ENCODE measurements at places on chromosomes 3 and 15.

- no peak for ATAC-seq
These were observed 60.1 kb downstream of the IQSEC1 start for GRCh38 chr3:13013151-13013561.

DNA sequence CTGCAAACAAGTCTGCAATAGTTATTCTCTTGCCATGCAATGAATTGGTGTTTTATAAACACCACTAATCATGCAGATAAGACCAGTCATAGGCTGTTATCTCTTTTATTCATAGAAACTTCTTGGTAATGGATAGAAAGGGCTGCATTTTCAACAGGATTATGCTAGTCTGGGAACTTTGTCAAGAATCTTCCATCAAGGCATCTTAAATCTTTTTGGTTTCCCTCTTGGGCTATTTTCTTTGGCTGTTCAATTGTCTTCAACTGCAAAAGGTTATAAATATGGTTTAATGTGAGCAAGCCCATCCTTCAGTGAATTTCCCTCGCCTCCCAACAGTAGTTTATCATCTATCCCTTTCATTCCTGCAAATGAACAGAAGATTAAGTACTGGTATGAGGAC lies 59.0 kb upstream of the MINAR1 start:
- ATAC-seq = no peak

DNA sequence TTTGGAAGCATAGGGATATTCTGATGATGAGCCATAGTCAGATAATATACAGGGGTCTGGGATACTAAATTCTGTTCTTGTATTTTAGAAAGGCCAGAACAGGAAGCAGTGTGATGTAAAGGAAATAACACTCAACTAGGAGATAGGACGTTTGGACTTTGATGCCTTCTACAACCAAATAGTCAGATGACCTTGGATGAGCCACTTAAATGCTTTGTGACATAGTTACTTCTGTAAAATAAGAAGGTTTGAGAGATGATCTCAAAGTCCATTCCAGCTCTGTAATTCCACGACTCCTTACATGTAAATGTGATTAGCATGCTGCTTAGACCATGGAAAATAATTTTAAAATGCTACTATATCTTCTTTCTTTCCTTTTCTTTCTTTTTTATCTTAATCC lies 29.5 kb upstream of the CCDC54 start:
- ATAC-seq = no peak

DNA sequence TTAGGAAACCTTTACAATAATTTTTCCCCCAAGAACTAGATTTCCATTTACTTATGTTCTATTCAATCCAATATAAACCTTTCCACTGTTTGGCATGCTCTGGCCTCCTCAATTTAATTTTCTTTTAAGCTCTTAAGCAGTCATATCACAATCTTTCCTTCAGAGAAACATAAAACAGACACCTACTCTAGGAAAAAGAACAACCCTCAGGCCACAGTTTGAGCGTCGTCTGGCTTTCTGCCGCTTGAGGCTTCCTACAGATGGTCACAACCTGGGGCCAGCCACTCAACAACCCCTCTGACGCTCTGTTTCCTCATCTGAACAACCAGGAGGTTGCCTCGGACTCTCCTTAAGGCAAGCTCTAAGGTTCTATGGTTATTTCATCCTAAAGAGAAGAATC lies 143.3 kb downstream of the ADAMTS17 start:
- no peak for ATAC-seq

- no peak for ATAC-seq
These were observed 68.7 kb downstream of the AP4E1 start for GRCh38 chr15:50977162-50977561.

DNA sequence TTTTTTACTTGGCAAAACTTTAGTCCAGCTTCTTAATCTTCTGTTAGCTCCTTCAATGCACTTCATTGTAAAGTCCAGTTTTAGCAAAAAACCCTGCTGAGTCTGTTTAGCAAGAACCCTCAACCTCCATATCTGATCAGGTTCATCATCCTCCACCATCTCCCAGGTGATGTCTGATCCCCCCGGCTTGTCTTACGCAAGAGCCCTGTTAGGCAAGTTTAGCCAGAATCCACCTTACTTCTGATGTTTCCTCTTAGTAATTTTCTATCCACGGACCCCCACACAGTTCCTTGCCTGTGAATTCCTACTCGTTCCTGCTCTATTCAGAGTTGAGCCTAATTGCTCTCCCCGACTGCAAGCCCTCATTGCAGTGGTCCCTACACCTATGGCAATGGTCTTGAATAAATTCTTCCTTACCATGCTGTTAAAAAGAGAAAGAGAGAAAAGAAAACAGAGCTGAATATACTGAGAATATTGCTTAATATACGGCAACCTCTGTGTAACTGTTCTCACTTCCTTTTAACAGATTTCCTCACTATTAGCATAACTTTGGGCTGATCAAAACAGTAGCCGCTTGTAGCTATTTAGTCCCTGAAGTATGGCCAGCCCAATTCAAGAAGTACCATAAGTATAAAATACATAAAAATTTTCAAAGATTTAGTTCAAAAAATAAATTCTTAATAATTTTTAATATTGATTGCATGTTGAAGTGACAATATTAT lies 78.7 kb upstream of the MME start:
- ATAC-seq = no peak

DNA sequence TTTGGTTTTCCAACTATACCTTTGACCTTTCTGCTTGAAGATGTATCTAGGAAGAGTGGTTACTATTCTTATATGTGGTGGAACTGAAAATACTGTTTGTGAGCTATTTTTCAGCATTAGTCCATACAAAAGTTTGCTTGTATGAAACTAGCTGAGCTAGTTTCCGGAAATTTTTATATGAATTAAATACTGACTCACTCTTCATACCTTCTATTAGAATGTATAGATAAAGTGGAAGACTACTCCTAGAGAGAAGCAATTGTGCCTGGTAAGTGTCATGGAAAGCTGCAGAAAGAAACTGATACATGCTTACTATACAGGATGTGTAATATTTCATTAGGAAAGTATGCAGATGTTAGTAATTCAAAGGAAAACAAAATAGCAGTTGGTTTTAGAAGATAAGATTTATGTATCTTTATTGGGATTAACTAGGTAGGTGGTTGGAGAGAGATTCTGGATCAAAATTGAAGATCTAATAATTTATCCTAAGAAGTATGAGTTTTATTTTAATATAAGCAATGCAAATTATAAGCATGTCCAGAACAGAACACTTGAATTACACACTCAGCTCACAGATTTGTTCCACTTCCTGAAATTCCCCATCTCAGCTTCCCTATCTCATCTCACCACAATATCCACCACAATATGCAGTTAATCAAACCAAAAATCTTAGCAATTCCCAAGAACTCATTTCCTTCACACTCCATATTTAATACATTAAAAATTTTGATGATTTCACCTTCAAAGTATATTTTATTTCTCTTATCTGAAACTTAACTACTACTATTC lies 82.8 kb downstream of the BCHE start:
- ATAC-seq = no peak

GRCh38 chr15:78925956-78926743 lies 18.7 kb downstream of the CTSH start:
- peak; percentile 11 for ATAC-seq

- no peak for ATAC-seq
These were observed 39.0 kb downstream of the IL12A start for GRCh38 chr3:160027541-160028195.

DNA sequence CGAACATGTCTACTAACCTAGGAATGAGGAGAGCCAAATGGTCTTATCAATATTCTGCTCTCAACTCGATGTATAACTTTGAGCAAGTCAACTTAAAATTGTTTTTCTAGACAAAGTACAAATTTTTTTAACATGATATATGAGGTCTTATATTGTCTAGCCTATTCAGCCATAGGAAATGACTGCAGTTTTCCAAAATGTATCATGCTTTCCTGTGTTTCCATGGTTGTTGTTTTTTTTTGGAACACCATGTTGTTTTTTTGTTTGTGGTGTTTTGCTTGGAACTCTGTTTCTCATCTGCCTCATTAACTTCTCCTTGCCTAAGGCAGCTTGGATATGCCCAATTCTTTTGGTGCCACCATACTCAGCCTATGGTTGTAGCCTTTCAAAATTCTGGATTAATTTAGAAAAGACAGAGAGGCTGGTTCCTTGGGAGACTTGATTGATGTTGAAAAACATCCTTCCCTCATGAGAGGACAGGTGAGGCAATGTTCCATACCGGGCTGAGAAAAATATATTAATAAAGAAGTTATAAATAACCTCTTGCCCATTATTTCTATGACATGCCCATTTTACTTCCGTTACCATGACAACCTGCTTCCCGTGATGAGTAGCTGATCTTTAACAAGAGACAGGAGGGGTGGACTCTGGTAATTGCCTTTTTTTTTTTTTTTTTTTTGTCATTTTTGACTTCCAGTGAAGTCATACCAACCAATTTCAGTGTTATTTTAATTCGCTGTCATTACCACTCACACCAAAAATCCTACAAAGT lies 687.9 kb upstream of the GRM7 start:
- ATAC-seq = no peak

- ATAC-seq = no peak
These were observed 183.7 kb downstream of the DPH6 start for GRCh38 chr15:35362195-35362829.

GRCh38 chr15:62969442-62970089 lies 73.0 kb upstream of the TPM1 start:
- ATAC-seq = no peak

DNA sequence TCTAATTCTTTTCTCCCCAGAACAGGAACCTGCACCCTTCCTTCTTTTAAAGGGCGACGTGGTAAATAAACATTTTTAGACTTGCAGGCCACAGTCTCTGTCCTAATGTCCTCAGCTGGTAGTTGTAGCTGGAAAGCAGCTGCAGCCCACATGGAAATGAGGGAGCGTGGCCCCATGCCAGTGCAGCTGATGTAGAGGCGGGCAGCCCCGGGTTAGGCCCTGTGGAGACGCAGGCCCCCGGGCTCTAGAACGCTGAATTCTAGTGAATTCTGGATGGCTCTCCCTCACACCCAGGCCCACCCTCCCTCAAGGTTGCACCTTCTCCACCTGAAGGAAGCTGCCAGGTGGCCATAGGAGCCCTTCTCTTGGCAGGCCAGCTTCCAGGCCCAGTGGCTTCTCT lies 52.3 kb downstream of the PGPEP1L start:
- ATAC-seq = no peak

GRCh38 chr15:40241269-40242212 lies 2.7 kb downstream of the PAK6 start:
- no peak for ATAC-seq

GRCh38 chr3:120908030-120908794 lies at the start of gene STXBP5L:
STXBP5L (plus strand) TSS chr3:120908205; CDS start chr3:120909579, 1,374 bp downstream.
- peak; percentile 99 for ATAC-seq

DNA sequence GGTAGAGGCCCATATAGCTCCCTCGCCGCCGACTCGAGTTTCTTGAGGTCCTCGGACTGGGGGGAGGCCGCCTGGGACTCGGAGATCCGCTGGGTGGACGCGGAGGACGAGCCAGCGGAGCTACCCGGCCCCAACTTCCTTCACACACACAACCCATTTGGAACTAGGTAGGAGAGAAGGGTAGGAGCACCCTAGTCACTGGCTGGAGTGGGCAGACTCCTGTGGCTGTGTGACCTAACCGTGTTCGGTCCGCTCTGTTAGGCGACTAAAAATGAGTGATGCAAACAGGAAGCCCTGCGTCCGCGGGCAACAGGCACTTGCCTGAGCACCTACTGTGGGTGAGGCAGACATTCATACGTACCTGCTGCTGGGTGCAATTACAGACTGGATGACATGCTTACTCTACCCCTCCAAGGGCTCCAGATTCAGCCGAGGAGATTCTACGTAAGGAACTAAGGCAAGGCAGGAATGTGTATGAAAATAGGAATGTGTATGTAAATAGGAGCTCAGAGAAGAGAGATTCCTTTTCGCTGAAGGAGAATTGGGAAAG lies 4.6 kb upstream of the SIN3A start:
- peak; percentile 0 for ATAC-seq

DNA sequence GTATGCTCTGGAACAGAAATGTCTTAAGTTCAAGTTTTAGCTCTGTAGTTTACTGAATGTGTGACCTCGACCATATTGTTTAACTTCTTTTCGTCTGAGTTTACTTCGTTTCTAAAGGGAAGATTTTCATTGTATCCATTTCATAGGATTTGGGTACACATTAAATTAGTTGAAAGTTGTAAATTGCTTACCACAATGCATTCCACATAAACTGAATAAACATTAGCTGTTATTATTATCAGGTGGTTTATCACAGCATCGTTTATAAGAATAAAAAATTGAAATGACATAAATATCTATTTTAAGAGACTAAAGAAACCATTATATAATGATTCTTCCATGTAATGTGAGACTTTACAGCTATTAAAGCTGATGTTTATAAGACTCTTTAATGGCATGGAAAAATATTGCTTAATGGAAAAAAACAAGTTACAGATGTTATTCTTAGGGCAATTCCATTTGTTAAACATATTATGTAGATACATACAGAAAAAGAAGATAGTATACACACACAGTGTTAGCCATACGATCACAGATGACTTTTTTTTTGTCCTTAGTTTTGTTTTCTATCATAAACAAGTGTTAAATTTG lies 342.3 kb upstream of the SGO1 start:
- no peak for ATAC-seq

- ATAC-seq = no peak
These were observed 83.6 kb upstream of the SMAD3 start for GRCh38 chr15:66981771-66982170.

GRCh38 chr3:182716114-182716688 lies 77.1 kb upstream of the ATP11B start:
- ATAC-seq = no peak

- no peak for ATAC-seq
These were observed 13.1 kb upstream of the DUT start for GRCh38 chr15:48318131-48318530.

- ATAC-seq = no peak
These were observed 504.1 kb downstream of the NTRK3 start for GRCh38 chr15:87752250-87752951.

DNA sequence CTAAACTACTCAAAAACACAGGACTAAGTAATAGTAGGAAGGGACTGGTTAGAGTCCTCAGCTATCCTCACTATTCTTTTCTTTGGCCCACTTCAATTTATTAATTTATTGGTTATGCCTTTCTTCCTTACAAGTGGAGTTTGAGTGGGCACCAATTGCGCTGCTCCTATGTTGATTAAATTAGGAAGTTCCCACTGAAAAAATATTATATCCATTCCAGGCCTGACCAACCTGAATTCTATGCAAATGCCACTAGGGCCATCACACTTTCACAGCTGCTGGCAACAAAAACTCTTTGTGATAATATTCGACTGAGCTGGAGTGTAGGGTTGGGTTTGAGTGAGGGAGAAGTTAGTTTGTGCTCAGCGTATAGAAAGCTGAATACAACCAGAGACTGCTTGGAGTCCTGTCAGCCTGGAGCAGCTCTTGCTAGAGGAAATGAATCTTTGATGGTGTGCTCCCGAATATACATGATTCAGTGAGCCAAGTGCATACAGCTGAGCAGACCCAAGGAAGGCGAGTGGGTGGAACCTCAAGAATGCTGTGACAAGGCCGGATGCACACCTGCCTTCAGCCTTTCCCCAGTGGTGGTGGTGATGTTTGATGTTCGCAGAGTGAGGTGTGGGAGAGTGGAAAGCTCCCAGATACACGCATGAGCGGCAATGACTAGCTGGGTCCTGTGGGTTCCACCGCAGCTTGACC lies 1.5 kb downstream of the ARHGEF3 start:
- ATAC-seq = no peak

- ATAC-seq = no peak
These were observed 8.4 kb upstream of the PLA1A start for GRCh38 chr3:119589102-119589773.
